H9 (cell line): ENCODE measurements at places on chromosomes 6 and 20. TPM values are rescaled to one million over a fixed set of nuclear protein-coding genes. Genes with fewer than 3 reads are reported as not detected.

DNA sequence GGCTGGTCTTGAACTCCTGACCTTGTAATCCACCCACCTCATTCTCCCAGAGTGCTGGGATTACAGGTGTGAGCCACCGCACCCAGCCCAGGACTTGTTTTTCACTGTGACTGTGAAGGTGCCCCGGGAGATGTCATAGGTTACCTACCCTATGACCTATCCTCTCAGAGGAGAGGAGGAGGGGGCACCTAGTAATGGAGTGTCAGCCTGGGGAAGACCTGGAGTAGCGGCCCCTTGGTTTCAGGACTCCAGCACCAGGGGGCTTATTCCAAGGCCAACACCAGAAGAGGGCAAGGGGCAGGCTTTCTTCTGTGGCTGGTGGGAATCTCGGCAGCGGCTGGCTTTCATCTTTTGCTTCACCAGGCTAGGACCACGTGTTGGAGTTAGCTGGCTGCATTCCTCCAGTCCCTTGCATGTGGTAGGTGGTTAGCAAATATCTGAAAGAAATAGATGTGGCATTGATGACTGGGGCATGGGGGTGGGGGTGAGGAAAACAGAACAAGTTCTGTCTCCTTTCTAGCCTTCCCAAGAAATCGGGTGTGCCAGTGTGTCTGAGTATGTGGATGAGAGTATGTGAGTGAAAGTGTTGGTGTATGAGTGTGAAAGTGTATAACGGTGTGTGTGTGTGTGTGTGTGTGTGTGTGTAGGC, 7.9 kb upstream of the ITPR3 start:
- no peak for DNase-seq

- DNase-seq, result no peak
Measured at GRCh38 chr6:52360601-52361413, 1.1 kb upstream of the PAQR8 start.

DNA sequence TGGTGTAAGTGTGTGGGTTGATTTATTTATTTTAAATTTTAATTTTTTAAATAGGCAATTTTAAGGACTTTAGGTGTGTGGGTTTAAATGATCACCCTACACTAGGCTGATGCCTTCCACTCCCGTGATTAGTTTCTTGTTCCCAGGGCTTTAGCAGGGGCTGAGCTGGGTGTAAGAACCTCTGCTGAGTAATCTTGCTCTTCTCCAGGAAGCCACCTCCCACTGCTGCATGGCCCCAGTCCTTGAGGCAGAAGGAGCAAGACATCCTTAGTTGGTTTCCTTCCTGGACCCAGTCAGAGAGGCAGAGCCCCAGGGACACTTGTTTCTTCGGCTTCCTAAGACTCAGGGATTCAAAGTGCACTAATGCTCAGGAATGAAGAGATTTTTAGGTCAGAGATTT, 19.8 kb upstream of the CDC5L start:
- no peak for DNase-seq

- no peak for DNase-seq
Measured at GRCh38 chr6:79005024-79005423, 73.0 kb downstream of the PHIP start.

DNA sequence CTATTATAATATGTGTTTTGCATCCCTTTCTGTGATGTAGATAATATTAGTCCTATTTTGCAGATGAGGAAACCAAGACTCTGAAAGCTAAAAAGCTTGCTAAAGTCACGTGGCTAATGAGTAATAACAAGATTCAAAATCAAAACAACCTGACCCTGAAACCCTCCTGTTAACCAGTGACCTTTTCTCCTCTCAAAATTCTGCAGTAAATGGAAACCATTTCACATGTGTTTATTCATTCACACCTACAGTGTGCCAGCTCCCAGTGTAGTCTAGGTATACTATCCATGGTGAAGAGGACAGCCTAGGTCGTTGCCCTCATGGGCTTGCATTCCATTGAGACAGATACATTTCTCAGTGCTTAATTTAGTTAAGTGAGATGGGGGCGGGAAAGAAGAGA, 30.6 kb upstream of the PHACTR2 start:
- DNase-seq, result no peak

- no peak for DNase-seq
Measured at GRCh38 chr6:128415387-128415786, 105.0 kb downstream of the PTPRK start.

DNA sequence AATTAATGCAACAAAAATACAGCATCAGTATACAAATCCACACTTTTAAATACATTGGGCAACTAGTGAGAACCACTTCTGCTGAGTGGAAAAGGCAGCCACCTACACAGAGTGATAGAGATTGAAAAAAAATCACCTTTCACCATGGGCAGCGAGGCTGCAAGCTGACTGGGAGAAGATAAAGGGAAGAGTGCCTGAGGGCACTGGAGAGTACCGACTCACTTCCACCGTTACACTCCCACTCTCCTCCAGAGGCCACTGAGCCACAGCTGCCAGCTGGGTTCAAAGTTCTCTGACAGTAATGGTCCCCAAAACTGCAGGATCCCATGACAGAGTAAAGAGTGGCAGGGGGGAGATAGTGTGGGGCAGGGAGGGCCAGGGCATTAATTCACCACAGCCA, 24.1 kb downstream of the PXT1 start:
- no peak for DNase-seq

Gene C6orf52
- total RNA-seq, result 1.8 and 2.3 TPM in 2 replicates

Gene DEFB114
- not detected in 2 replicates for total RNA-seq

Gene RNF8
- total RNA-seq, result 34.5 and 34.7 TPM in 2 replicates

Gene KHDC1L
- 0.37 TPM in 1 of 2 replicates, not detected in the other for total RNA-seq

Gene TRIM31
- total RNA-seq, result not detected in 2 replicates

Gene KCNS1
- total RNA-seq, result 0.98 and 0.99 TPM in 2 replicates
